Activated CD4-positive, alpha-beta T cell treated with anti-CD3 and anti-CD28 coated beads, Interleukin-2, amount 50 U/mL, for 4 hours (primary cell): ENCODE measurements at places on chromosomes 1 and 21.
A peak's percentile ranks its signal among the peaks of the same experiment; 100 is the strongest.

DNA sequence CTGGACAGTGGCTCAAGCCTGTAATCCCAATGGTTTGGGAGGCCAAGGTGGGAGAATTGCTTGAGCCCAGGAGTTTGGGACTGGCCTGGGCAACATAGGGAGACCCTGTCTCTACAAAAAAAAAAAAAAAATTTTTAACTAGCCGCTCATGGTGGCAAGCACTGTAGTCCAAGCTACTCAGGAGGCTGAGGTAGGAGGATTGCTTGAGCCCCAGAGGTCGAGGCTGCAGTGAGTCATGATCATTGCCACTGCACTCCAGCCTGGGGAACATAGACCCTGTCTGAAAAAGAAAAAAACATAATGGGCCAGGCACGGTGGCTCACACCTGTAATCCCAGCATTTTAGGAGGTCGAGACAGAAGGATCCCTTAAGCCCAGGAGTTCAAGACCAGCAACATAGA lies 5.3 kb downstream of the SPATC1L start:
- DNase-seq = no peak

GRCh38 chr1:214846276-214846675 lies 236.3 kb upstream of the KCNK2 start:
- no peak for DNase-seq

DNA sequence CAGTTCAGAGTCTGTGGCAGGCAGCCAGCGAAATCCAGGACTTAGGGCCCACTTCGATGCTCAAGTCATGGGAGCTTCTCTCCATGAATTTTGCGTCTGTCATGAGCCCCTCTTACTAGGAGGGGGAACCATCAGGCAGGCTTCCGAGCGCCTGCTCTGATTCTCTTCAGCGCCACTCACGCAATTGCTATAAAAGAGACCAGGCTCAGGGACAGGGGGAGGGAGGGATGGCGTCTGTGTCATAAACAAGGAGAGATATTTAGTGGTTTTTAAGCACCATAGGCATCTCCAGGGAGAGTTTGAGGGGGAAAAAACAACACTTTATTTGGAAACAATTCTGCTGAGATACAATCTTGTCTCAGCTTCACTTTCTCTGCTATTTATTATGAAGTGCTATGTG lies 60.6 kb downstream of the NAV1 start:
- no peak for DNase-seq

GRCh38 chr1:228072658-228073043 lies 9.9 kb upstream of the ARF1 start:
- no peak for DNase-seq

- DNase-seq = no peak
Observed at GRCh38 chr1:183783342-183783741, 21.6 kb upstream of the RGL1 start.

DNA sequence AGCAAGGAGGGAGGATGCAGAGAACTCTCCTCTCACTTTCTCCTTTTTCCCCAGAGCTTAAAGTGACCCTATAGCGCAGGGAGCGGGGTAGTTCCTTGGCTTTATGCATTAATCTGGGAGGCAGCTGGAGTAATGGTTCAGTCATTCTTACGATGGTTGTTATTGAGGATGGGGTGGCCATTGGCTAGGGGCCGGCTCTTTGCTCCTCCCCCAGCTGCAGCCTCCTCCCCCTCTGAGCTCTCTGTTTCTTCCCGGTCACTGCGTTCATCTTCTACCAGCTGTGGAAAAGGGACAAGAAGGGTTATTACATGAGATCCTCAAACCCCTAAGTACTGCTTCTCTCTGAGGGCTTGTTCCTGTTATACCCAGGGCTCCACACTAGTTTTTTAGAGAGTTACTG lies 8.6 kb downstream of the CERS2 start:
- DNase-seq = no peak

- DNase-seq = no peak
Observed at GRCh38 chr21:36994501-36995158, 11.9 kb upstream of the RIPPLY3 start.

DNA sequence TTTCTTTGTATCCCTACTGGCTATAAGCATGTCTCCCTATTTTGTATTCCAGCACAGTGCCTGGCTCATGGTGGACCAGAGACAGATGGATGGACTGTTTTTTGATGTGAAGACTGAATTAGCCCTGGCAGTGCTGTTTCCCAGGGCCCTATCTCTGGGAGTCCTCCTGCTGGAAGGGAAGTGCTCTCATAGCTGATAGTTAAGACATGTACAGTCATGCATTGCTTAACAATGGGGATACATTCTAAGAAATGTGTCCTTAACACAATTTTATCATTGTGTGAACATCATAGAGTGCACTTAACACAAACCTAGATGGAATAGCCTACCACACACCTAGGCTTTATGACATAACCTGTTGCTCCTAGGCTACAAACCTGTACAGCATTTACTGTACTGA lies 21.1 kb downstream of the TLCD4 start:
- DNase-seq = no peak

DNA sequence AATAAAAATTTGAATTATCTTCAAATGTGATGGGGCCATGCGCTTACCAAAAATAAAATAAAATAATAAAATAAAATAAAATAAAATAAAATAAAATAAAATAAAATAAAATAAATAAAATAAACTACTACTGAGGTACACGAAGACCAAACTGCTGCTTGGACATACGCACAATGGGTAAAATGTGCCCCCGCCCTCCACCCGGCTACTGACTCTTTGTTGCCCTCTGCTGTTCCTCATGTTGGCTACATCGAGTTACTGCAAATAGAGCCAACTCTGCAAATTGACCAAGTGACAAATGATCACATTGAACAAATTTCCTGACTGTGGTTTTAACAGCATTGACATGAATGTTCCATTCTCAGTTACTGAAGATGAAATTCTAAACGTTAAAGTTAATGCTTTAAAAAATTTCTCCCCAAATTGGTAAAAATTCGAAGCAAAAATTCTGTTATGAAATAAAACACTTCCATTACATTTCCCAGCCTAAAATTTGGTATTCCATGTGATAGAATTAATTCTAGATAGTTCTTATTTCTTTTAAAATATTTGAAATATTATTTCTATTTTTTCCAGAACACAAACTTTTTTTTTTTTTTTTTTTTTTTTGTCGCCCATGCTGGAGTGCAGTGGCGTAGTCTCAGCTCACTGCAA lies 18.8 kb upstream of the MAP1LC3C start:
- DNase-seq = peak; percentile 4

DNA sequence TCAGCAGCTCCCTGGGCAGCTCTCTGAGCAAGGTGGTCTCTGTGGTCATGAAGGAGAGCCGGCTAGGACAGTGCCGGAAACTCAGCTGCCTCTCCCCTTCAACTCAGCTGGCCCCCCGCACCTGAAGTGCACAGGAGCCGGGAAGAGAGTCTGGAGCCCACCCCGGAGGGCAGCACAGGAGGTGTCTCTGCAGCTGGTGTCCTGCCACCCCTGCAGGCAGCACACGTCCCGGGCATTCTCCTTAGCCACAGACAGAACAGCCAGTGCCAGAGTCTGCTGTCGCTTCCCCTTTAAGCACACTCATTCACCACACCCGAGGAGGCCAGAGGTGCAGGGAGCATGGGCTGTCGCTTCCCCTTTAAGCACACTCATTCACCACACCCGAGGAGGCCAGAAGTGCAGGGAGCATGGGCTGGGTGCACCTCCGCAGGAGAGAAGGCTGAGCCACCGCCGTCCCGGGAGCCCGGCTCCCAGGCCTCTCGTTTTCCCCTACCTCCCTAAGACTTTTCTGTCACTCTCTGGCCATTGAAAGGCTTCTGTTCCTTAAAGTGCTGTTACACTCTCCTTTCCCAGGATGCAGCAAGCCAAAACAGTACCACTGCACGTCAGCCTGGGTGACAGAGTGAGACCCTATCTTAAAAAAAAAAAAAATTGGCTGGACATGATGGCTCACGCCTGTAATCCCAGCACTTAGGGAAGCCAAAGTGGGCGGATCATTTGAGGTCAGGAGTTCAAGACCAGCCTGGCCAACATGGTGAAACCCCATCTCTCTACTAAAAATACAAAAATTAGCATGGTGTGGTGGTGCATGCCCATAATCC lies 16.9 kb upstream of the SAMD11 start:
- no peak for DNase-seq

DNA sequence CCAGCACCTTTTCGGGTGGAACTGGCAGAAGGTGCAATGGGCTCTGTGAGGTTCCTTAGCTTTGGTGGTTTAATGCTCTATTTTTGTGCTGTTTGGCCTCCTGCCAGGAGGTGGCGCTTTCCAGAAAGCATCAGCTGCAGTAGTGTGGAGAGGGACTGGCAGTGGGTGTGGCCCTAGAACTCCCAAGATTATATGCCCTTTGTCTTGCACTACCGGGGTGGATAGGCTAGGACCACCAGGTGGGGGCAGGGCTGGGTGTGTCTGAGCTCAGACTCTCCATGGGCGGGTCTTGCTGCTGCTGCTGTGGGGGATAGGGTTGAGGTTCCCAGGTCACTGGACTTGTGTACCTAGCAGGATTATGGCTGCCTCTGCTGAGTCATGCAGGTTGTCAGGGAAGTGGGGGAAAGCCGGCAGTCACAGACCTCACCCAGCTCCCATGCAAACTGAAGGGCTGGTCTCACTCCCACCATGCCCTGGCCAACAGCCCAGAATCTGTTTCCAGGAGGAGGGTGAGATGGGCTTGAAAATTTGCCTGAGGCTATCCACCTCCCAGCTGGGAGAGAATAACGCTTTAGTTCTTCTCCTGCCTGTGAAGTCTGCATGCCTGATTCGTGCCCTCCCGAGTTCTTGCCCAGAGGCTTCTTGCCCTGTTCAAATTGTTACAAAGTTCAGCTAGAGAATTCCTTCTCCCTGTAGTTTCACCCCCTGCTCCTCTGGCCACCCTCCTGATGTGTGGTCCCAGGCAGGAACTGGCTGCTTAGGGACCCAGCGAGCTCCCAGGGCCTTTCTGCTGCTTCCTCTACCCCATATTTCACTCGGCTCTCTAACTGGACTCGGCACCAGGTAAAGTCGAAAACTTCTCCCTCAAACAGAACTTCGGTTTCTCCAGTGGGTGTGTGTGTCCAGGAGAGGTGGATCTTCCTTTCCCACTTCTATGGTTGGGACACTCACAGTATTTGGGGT lies 76.5 kb upstream of the BTG3 start:
- peak; percentile 46 for DNase-seq

GRCh38 chr21:41506611-41507520 lies 1.1 kb downstream of the TMPRSS2 start:
- no peak for DNase-seq

DNA sequence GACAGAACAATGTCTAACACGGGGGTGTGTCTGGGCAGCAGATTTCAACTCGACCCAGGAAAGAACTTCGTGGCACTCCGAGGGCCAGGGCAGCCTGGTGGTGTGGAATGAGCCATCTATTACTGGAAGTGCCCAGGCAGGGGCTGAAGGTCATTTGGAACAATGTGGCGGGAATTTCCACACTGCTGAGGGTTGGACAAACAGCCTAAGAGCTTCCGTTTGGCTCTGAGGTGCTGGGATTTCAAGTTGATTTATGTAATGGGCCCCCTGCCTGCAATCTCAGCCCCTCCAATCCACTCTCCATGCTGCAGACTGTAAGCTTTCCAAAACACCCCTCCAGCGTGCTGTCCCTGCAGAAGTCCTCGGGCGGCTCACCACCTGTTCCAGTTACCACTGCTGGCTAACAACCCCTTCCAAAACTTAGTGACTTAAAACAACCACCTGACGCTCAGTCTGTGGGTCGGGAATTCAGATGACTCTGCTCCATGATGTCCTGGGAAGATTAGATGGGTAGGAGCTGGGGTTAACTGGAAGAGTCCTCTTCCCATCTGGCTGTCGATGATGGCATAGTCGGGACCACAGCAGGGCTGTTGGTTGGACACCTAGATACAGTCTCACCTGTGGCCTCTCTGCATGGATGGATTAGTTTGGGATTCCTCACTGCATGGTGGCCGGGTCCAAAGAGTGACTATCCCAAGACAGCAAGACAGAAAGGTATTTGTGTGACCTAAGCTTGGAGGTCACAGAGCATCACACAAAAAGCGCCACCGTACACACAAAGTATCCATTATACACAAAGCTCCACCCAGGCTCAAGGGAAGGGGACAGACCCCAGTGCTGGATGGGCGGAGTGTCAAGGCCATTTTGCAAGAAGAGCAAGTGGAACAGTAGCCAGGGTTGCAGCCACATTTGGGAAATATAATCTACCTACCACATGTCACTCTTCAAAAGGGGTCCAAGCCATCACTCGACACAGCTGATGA lies 89.7 kb upstream of the IFFO2 start:
- DNase-seq = no peak

DNA sequence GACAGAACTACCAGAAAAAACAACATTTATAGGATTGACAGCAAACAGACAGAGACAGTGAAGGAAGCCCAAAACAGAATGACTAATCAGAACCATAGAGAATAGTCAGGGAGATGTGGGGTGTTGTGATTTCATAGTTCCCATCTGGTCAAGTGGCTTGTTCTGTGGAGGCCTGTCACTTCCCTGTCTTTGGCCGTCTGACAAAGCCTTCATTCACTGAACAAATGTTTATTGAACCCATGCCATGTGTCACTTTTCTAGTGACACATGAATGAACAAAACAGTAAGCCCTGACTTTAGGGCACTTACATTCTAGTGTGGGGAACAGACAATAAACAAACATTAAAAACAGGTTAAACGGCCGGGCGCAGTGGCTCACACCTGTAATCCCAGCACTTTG lies 3.2 kb upstream of the SRRM1 start:
- DNase-seq = no peak

DNA sequence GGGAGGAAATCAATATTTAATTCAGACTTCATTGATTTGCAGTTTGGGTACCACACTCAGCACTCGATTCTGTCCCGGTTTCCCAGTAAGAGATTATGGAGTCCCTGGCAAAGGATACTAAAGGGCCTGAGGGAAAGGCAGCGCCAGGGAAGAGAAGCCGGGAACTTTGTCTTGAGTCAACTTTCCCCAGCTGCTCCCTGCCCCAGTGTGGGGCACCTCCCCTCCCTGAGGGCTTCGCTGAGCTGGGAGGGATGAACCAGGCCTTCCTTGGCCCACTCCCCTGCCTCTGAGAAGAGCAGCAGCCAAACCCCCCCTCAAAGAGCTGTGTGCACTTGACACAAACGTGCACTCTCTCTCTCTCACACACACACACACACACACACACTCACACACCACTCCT lies 32.6 kb downstream of the OPTC start:
- no peak for DNase-seq

GRCh38 chr1:26608895-26609294 lies 79.3 kb downstream of the RPS6KA1 start:
- DNase-seq = no peak

GRCh38 chr1:52139817-52140540 lies 1.9 kb upstream of the ZFYVE9 start:
- DNase-seq = peak; percentile 20

GRCh38 chr1:56095696-56096665 lies 483.4 kb downstream of the PLPP3 start:
- DNase-seq = no peak

DNA sequence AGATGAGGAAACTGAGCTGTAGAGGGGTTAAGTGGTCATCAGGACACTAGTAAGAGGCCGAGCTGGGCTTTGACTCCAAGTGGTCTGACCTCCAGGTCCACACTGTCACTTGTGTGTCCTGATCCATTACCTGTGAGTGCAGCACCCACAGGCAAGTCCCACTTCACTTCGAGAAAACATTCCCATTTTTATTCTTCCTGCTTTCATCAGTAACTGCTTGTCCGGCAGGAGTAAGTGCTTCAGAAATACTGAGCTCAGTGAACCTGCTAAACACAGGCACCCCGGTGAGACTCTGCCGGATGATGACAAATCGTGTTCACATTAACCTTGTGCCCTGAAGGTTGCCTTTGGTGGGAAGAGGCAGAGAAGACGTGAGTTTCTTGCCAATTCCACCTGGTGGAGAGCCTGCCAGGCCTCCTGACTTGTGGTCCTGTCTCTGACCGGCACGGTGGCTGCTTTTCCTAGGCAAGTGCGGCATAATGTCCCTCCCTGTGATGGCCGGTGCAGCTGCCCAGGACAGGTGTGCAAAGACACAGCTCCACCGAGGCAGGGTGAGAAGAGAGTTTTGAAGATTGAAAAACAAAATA lies 29.4 kb downstream of the ZBTB18 start:
- no peak for DNase-seq
